ENCODE measurements at places on chromosomes 11 and 22.

GRCh38 chr11:10541561-10541930 lies 559 bp upstream of the RNF141 start:
- DNase-seq: no peak

- DNase-seq: no peak
Observed at GRCh38 chr11:104614961-104615360, 283.3 kb downstream of the CASP12 start.

DNA sequence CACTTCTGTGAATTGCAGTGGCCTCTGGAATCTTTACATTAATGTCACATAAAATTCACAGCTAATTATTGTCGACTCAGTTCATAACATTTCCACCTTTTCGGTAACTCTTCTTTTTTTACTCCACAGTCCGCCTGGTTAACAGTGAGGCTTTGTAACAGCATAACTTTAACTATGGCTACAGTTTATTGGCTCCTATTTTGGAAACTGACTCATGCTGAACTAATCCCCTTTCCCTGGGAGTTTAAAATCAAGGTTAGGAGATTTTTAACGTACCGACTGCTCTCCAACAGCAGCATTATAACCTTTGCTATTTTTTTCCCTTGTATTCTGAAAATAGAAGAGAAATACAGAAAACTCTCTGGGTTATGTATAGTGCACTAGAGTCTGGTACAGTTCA lies 3.2 kb upstream of the POGLUT3 start:
- DNase-seq: no peak

DNA sequence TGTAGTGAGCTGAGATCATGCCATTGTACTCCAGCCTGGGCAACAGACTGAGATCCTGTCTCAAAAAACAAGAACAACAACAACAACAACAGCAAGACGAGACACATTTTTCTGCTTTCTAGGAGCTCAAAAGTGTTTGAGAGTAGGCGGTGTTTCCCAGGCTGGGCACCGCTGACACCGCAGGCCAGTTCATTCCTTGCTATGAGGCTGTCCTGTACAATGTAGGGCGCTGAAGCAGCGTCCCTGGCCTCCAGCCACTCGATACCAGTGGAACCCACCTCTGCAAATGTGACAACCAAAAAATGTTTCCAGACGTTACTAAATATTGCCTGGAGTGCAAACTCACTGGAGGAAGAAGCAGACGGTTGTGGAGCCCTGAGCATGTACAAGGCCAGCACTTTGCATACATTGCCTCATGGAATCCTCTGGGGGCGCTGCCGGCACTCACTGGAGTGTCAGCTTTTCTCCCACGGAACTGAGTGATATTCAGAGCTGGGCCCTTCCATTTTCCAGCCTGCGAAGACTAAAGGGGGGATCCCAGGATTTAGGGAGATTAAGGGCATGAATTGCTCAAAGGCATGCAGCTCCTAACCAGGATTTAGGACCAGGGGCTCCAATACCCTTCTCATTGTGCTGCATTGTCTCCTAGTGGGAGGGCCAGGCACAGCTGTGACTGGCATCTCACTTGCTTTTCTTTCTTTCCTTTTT lies 5.8 kb upstream of the MIEF1 start:
- peak; percentile 68 for DNase-seq

GRCh38 chr22:35642305-35642741 lies 5.9 kb upstream of the APOL6 start:
- no peak for DNase-seq

DNA sequence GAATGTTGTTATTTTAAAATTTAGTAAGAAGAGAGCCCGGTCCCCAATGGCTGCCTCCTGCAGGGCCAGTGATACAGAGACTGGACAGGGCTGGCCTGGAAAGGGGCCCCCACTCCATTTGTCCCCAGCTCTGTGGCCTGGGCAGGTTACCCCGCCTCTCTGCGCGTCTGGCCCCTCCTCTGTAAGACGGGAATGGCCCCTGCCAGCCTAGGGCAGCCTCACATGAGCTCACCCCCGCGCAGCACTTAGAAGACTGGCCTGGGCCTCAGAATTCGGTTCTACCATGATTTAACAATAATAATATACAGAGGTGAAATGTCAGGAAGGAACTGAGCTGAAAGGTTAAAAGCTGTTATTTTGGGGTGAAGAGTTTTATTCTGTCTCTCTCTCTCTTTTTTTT lies 1.3 kb downstream of the APOBEC3G start:
- no peak for DNase-seq

DNA sequence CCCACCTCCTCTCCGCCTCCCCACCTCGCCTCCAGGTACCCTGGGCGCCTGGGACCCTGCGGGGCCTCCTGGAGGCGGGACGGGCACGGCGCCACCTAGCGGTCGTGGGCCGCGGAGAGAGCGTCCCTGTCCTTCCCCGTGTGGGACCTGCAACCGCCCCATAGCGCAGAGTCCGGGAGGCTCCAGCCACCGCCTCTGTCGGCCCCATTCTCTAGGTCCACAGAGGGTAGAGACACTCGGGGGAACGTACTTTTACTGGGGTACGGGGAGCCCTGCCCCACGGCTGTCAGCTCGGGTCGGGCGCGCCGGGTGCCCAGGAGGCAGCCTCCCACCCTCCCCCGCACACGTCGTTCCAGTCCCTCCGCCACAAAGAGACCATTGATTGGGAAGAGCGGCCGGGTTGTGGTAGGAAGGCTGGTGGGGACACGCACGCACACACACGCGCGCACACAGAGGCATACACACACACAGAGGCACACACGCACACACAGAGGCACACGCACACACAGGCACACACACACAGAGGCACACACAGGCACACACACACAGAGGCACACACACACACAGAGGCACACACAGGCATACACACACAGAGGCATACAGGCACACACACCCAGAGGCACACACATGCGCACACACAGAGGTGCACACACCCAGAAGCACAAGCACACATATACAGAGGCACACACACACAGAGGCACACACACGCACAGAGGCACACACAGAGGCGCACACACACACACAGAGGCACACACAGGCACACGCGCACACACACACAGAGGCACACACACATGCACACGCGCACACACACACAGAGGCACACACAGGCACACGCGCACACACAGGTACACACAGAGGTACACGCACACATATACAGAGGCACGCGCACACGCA lies 12.6 kb upstream of the NECTIN1 start:
- DNase-seq: peak; percentile 54

Measured in foreskin melanocyte (primary cell).